C1 segment of cervical spinal cord (tissue), 14 donors: ENCODE measurements at places on chromosomes 2 and 18.

DNA sequence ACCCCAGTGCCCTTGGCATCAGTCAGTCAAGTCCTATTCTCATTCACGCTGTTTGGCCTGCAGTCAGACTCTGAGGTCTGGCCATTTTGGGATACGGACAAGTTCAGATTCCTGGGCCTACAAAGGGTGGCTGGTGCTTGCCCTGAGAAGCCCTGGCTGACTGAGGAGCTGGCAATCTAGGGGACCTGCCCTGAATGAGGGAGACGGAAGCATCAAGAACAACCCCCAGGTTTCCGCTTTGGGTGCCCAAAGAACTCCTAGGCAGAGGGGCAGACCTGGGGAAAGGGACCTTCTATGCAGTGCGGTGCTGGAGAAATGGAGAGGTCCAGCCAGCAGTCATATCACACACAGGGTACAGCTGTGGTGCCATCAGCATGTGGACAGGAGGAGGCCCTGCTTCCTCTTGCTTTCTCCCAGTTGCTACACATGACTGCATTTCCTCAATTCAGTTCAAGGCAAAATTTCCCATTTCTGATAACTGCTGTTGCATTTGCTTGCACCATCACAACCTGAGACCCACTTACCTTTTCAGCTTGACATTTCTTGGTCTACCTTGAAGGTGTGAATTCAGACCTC lies 70.9 kb upstream of the LGALSL start:
- no peak for DNase-seq

GRCh38 chr2:186852508-186852907 lies 3.5 kb upstream of the ZSWIM2 start:
- DNase-seq = no peak

GRCh38 chr2:119326938-119327337 lies 39.7 kb downstream of the C2orf76 start:
- no peak for DNase-seq

- DNase-seq = no peak
Measured at GRCh38 chr2:211836409-211836808, 702.2 kb downstream of the ERBB4 start.

- DNase-seq = no peak
Measured at GRCh38 chr2:218152777-218153176, 14.0 kb downstream of the CXCR1 start.

GRCh38 chr18:55489034-55489986 lies 98.7 kb downstream of the TCF4 start:
- DNase-seq = no peak

DNA sequence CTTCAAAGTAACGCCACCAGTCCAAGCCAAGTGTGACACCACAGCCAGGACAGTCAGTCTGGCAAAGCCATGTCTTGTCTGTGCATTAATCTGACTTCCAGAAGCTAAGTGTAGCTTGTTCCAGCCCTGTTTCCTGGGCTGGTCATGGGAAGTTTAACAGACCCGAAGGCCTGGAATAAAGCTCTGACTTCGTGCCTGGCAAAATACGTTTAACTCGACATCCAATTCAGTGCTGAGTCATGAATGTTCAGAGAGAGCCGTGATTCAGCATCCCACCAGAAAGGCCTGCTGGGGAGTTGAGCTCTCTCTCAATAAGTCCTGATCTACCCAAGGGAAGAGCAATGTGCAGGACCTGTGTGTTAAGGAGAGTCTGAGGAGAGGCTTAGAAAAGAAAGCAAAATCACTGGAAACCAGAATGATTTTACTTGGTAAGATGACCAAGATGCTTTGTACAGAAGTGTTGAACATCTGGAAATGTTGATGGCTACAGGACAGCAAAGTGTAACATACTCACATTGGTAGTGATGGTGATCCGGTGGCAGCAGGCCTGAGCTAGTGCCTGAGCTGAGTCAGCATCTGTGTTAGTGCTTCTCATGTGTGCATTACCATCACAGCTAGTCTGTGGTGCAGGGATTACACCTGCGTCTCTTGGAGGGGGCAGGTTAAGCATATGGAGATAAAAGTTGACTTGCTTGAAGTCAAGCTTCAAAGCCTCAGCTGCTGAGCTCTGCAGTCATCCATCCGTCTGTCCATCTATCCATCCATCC lies 743.7 kb upstream of the HS6ST1 start:
- DNase-seq = no peak

GRCh38 chr18:6031442-6031841 lies 136.1 kb upstream of the TMEM200C start:
- no peak for DNase-seq

GRCh38 chr2:79994965-79995364 lies 309.6 kb downstream of the LRRTM1 start:
- DNase-seq = no peak

DNA sequence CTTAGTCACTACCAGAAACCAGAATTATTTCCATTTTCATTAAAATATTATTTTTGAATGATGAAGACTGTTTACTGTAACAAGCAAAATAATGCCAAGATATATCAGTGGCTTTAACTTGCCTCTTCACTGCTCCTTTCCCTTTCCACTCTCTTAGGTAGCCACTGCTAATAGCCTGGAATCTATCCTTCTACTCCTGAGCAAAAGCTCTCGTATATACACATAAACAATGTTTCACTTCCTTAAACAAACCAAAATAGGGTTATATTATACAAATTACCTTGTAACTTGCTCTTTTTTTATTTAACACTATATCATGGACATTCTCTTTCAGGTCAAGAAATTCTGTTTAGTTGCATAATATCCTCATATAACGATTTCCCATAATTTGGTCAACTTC lies 20.8 kb downstream of the IMMT start:
- DNase-seq = no peak

DNA sequence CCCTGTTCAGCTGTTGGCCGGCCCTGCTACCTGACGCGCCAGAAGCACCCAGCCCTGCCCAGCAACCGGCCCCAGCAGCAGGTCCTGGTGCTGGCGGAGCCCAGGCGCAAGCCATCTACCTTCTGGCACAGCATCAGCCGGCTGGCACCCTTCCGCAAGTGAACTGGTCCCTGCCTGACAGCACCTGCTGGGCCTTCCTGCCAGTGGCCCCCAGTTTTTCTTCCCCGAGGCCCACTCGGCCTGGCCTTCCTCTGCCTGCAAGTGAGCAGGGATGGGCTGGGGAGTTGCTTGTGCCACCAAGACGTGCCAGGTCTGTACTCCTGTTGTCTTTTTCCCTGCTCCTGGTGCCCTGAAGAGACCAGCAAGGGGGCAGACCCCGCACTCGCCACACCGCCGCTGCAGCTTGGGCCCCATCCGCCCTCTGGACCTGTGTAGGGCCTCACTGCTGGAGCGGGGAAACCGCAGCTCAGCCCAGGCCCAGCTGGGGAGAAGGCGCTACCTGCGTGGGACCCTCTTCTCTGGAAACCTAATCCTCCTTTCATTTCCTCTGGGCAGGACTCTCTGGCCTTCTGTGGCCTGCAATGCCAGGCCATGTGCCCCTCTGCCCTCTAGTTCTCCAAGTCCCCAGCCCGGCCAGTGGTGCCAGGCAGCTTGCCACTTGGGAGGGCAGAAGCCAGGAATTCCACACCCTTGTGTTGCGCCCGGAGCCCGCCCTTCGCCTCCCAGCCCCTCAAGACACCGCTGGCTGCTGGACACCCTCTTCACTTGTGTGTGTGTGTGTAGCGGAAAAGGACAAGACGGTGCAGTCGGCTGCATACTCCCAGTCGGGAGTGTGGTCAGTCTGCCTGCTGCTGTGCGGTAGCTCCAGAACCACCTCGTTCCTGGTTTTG lies 47.0 kb downstream of the FAM168B start:
- no peak for DNase-seq

- DNase-seq = no peak
Measured at GRCh38 chr18:41131050-41131449, 824.0 kb upstream of the PIK3C3 start.

DNA sequence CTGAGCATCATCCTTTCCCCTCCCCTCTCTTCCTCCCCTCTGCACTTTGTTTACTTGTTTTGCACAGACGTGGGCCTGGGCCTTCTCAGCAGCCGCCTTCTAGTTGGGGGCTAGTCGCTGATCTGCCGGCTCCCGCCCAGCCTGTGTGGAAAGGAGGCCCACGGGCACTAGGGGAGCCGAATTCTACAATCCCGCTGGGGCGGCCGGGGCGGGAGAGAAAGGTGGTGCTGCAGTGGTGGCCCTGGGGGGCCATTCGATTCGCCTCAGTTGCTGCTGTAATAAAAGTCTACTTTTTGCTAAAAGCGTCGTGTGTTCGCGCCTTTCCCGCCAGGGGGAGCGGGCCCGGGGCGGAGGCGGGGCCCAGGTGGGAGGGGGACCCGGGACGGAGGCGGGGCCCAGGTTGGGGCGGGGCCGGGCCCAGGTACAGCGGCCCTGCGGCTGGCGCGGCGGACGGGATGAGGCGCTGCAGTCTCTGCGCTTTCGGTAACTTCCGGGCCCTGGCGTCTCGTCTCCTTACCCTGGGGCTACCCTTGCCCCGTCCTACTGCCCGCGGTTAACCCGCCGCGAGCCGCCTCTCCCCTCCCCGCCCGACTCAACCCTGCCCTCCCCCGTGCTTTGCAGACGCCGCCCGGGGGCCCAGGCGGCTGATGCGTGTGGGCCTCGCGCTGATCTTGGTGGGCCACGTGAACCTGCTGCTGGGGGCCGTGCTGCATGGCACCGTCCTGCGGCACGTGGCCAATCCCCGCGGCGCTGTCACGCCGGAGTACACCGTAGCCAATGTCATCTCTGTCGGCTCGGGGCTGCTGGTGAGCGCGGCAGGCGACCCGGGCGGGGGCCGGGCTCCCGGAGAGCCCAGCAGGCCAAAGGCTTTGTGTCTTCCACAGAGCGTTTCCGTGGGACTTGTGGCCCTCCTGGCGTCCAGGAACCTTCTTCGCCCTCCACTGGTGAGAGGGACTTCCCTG lies at the start of gene KRTCAP3:
Gene KRTCAP3 (plus strand): TSS at position 424 of the 962 bp plus-strand sequence. CDS start 32 bp downstream, at position 456.
- no peak for DNase-seq

- DNase-seq = no peak
Measured at GRCh38 chr18:57205641-57206040, 58.8 kb downstream of the BOD1L2 start.

DNA sequence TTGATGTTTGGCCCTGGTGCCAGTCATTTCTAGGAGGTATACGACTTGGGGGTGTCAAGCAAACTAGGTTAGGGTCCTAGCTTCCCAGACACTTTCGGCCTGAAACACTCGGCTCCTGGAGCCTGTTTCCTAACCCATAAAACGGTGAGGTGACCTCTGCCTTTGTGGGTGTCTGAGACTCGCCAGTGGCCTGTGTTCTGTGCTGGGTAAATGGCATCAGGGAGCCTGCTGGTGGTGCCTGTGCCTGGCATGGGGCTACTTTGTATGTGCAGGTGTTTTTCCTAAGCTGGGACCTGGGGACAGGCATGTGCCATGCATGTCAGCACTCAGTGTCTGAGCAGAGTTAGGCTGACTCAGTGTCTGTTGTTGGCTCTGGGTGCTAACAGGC lies 139.2 kb downstream of the GLI2 start:
- DNase-seq = no peak

DNA sequence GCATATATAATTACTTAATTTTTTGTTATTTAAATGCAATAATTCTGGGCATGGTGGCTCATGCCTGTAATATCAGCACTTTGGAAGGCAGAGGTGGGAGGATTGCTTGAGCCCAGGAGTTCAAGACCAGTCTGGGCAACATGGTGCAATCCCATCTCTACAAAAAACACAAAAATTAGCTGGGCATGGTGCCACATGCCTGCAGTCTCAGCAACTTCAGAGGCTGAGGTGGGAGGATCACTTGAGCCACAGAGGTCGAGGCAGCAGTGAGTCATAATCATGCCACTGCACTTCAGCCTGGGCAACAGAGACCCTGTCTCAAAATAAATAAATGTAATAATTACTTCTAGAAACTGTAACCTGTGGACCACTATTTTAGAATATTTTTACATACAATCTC lies 21.5 kb upstream of the TMEM87B start:
- DNase-seq = no peak

GRCh38 chr2:101360232-101360631 lies 27.1 kb downstream of the CREG2 start:
- DNase-seq = no peak

- DNase-seq = no peak
Measured at GRCh38 chr2:187912950-187913349, 358.7 kb upstream of the TFPI start.

GRCh38 chr2:187873132-187873531 lies 318.9 kb upstream of the TFPI start:
- DNase-seq = no peak
